ENCODE measurements at places on chromosomes 2 and 18.

DNA sequence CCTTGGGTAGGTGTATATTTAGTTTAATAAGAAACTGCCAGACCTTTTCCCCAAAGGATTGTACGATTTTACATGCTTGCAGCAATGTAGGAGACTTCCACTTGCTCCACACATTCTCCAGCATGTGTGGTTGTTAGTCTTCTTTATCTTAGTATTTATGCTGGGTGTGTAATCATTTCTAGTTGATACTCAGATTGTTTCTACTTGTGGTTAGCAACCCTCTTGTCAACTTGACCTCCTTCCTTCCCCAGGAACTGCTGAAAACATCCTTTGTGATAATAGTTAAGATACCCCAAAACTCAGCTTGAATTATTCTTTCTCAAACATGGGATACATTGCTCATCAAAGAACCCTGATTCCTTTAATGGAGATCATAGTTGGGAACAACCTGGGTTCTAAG is 37.2 kb upstream of the CYBRD1 start:
- no peak for DNase-seq

- no peak for DNase-seq
These were observed 18.2 kb downstream of the HOXD1 start for GRCh38 chr2:176206682-176207081.

DNA sequence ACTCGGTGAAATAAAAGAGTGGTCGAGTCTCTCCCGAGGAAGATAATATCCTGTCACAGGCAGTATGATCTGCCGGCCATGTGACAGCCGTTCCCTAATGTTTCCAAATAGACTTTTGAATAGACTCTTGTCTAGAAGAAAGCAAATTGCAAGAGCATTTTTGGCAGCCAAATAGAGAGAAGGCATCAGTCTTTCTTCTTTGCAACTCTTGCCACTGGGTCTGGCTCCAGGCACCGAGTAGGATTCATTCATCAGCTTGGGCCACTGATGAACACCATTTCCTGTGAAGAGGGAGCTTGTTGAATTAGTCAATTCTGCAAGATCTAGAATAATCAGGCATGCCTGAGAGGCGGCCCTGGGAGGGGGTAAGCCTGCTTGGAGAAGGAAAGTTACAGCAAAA is 165.6 kb downstream of the KLHL29 start:
- DNase-seq = no peak

DNA sequence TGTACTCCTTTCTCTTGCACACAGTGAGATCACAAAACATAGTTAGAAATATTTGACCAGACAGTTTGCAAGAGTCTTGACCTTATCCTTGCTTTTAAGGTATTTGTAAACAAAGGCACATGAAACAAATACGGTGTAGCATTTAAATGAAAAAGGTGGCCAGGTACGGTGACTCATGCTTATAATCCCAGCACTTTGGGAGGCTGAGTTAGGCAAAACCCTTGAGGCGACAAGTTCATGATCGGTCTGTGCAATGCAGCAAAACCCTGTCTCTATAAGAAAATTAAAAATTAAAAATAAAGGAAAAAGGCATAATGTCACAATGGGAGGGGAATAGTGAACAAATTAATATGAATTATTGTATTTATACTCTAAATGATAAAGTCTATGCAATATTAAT is 109.5 kb upstream of the PIK3C3 start:
- no peak for DNase-seq

- no peak for DNase-seq
These were observed 48.2 kb upstream of the GPC1 start for GRCh38 chr2:240387325-240387668.

GRCh38 chr2:239679755-239680154 is 278.9 kb upstream of the HDAC4 start:
- no peak for DNase-seq

DNA sequence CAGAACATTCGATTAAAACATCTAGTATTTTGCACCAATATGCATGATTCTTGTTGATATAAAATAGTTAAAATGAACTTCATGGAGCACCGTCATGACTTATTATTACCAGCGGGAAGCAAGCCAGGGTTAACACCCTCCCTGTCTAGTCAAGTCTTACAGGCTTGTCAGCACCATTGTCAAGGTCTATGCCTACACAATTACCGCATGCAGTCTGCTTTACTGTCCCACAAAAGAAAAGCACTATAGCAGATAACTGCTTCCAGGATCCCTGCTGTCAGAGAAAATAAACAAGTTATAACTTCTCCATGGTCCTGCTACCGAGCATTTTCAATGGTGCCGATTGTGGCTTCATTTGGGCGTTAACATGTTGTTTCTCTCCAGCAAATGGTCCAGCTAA is 968.0 kb upstream of the FAM98A start:
- DNase-seq = no peak

- no peak for DNase-seq
These were observed 422.7 kb downstream of the TGIF1 start for GRCh38 chr18:3872641-3873040.

- no peak for DNase-seq
These were observed 149.2 kb upstream of the POU3F3 start for GRCh38 chr2:104704496-104705245.

GRCh38 chr2:1125633-1126370 is 175.2 kb downstream of the SNTG2 start:
- no peak for DNase-seq

DNA sequence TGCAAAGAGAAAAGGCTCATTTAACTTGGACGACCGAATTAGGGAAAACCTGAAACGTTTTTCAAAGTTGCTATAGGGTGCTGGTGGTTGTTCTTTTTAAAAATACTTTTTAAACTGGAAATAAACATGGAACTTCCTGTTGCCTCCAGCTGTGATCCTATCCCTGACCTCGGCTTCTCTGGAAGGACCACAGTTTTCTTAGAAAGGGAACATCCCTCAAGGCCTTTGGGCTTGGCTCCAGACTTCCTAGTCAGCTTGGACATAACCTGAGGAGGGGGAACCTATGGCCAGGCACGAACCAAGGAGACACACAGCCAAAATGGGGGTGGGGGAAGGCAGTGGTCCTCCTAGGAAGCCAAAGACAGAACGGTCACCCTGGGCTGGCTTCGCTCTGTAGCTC is 57.7 kb downstream of the CENPO start:
- DNase-seq = no peak

DNA sequence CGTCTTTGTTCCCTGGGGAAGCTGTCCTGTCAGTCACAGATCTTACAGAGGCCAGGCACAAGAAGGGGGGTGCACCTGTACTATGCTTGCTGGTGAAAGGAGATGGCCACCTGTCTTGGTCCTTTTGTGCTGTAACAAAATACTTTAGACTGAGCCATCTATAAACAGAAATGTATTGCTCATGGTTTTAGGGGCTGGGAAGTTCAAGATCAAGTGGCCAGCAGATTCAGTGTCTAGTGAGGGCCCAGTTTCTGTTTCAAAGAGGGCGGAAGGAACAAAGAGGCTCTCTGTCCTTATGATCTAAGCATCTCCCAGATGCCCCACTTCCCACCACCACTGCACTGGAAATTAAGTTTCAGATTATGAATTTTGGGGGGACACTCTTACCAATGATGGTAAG is 35.5 kb upstream of the RPL37A start:
- no peak for DNase-seq

GRCh38 chr2:56262241-56262640 is 78.5 kb downstream of the CCDC85A start:
- DNase-seq = no peak

GRCh38 chr2:104472076-104472475 is 381.8 kb upstream of the POU3F3 start:
- no peak for DNase-seq

DNA sequence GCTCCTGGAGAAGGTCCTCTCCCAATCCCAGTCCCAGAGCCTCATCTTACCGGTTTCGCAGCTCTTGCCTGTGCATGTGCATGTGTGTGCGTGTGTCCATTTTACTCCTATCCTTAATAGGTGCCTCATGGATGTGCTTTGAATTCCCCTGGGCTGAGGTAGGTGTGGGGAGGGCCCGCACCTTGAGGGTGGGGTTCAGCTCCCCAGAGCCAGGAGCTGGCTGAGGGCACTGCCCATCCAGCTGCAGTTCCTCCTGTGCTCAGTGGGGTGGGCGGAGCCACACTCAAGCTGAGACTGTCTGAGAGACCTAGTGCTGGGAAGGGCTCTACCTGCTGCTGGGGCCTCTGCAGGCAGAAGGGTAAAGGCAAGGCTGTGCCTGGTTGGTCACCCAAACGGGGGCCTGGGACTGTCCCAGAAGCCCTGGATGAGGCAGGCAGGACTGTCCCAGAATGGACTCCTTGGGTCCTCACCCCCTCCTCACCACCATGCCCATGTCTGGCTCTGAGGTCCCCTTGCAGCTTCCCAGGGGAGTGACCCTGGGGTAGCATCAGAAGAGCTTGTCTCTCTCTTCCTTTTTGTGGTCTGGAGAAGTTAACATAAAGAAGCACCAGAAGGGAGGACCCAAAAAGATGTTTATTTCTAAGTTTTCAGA is 8.9 kb downstream of the GDF7 start:
- no peak for DNase-seq

DNA sequence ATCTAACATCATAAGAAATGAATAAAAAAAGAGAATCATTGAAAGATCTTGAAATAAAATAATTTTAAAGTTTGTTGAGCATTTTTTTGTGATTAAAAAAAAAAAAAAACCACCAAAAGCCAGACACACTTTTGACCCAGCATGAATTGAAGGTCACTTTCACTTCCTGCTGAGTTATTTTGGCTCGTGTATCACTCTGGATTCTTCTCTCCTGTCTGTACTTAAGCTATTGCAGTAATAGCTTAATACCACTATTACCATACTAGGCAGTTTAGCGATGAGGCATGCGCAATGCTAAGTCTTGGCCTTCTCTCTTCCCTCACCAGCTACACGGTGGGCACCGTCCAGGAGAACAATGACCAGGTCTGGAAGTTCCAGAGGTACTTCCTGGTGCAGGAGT is 54.5 kb upstream of the SPP2 start:
- no peak for DNase-seq

DNA sequence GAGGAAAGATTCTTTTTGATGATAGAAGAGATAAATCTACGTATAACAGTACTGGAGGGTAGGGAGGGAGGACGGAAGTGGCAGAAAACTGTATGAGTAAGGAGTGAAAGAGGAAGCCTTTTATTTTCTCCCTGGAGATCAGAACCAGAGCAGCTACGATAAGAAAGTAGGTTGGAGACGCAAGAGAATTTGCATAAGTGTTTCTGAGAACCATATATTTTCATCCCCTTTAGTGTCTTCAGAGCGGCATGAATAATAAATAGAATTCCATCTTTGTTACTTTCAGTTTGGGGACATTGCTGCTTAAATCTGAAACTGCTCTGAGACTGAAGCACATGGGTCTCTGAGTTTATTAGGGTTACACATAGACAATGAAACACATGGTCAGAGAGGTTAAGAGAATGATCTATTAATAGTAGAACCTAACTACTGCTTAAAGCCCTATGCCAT is 230.2 kb upstream of the TNP1 start:
- DNase-seq = no peak

- DNase-seq = no peak
These were observed 173.0 kb upstream of the REV1 start for GRCh38 chr2:99662761-99663341.

DNA sequence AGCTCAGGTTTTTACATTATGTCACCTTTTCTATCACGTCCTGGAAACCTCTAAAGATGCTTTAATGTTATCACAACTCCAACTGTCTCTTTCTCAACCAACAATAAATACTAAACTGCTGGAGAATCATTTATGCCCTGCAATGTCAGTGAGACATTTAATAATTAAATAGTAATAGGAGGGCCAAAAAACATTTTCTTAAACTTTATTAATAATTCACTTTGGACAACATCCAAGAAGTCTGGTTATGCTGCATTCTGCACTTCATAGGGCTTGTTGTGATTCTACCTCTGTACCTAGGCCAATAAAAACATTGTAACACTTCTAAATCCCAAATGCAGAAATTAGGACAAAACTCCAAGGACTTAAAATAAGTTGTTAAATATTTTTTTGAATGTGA is 420.4 kb upstream of the LRRTM1 start:
- DNase-seq = no peak
